ENCODE measurements at places on chromosomes 4 and X.

GRCh38 chr4:30952526-30953219 is 232.5 kb downstream of the PCDH7 start:
- no peak for DNase-seq

- no peak for DNase-seq
These were observed 3.9 kb downstream of the L1CAM start for GRCh38 chrX:153882086-153882498.

DNA sequence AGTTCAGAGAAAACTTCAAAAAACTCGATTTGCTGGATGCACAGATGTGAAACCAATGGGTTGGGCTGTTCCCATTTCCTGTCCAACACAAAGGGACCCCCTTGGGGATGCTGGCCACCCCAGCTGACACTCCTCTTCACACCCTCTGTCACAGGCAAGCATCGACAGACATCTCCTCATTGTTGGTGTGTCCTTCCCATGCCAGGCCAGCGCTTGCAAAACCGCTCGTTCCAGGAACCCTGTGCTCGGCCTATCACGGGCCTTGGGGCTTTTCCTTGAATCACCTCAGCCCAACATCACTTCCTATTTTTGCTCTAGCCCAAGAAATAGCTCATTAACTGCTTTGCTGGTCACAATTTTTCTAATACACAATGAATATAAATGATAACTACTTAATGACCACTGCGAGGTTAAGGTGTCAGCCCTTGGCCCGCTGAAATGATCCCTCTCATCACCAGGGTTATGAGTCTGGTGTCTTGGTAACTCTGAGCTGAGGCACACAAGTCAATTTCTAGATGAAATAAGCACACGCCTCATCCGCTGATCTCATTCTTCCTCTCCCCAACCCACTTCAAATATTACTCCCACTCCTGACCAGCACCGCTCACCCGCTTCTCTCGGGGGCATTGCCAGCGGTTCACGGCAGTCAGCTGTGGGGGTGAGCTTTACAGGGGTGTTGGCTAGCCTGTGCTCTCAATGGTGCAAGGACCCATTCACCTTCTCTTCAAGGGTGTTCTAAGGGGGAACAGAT is 32.3 kb downstream of the BCOR start:
- DNase-seq, result peak; percentile 15

DNA sequence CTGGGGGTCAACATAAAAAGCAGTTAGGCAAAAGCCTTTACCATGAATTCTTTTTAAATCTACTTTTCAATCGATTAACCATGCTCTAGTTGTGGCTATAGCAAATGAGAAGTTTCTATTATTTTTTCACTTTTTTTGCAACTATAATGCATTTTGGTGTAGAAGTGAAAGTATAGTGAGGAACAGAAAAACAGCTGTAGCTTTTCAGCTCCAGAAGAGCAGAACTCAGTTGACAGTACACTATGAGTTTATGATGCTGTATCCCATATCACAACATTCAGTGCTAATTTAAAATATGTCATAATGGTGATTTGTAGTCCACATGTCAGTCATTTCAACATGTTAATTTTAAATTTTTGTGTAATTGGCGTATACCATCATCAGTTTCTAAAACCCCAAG is 8.7 kb upstream of the MUC7 start:
- DNase-seq, result no peak

- DNase-seq, result no peak
These were observed 167.2 kb upstream of the WDR1 start for GRCh38 chr4:10283761-10284160.

DNA sequence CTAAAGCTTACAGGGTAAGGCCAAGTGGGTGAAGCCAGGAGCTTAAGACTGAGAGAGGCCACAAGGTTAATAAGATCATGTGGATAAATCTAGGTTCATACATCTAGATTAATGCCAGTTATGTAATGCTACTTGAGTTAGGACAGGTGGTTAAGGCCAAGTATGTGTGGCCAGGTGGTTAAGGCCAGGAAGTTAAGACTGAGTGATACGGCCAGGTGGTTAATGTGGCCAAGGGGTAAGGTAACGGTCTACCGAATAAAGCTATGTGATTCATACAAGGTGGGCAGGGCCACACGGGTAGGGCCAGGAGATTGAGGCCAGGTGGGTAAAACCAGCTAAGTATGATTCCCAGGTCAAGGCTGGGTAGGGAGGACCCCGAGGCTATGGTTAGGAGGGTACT is 223.0 kb downstream of the TACR3 start:
- DNase-seq, result no peak

DNA sequence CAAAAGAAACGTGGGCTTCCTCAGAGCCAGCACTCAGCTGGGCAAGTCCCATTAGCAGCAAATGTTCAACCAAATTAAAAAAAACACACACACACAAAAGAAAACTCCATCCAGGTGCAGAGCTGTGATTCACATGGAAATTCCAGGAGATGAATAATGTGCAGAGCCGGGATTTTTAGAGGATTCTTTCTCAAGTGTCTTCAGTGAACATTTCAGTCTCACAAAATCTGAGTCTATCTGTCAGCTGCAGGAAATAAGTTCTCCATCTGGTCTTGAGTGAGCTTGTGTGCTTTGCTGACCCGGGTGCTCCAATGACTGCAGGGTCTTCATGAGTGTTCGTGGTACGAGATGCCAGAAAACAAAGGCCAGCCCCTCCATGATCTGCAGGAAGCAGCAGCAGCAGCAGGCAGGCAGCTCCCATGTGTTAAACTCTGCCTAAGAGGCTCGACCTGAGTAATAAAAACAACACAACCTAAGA is 44.3 kb downstream of the RASGEF1B start:
- no peak for DNase-seq

DNA sequence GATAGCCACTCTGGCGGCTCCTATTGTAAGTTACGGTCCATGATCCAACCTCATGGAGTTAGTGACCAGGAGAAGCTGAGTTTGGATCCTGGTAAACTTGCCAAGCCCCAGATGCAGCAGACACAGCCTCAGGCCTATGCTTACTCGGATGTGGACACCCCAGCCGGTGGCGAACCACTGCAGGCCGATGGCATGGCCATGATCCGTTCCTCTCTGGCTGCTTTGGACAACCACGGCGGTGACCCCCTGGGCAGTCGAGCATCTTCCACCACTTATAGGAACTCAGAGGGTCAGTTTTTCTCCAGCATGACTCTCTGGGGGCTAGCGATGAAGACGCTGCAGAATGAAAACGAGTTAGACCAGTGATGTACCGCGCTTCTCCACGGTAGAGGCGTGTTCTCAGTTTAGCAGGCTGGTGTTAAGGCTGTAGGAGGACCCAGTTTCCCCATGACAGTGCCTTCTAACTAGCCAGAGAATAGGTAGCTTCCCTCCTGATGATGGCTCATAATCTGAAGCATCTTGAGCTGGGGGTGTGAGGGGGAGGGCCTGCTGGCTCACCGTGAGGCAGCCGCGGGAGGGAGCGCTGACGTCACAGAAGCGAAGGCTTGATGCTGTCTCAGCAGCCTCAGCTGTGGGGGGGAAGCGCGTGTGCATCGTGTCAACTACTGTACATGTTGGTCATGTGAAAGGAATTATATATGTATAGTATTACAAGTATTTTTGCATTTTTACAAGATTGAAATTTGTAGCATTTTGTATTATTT is 31.1 kb downstream of the ZBTB49 start:
- no peak for DNase-seq

- no peak for DNase-seq
These were observed 613 bp upstream of the ARSJ start for GRCh38 chr4:113979905-113980615.

GRCh38 chrX:27438937-27439336 is 24.2 kb downstream of the PPP4R3C start:
- DNase-seq, result no peak

GRCh38 chrX:12709047-12709446 is 82.2 kb upstream of the PRPS2 start:
- no peak for DNase-seq

GRCh38 chrX:8711401-8711800 is 20.5 kb downstream of the ANOS1 start:
- no peak for DNase-seq

DNA sequence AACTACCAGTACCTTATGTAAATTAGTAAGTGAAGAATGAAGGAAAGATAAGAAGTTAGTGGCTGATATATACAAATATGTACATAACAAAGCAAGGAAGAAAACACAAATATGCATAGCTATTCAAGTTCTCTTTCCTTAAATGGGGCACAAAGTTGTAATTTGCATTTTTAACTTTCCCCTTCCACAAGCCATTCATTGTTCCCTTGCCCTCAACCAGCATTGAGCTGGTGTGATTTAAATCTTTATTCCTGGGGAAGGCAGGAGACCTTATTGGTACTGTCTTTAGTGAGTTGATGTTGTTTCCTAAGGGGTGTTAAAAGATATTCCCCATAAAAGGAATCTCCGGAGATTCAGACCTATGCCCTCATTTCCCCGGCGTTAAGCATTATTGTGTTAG is 735.3 kb downstream of the PCDH18 start:
- no peak for DNase-seq

- no peak for DNase-seq
These were observed 33.5 kb upstream of the ELOVL6 start for GRCh38 chr4:110231869-110232268.

- DNase-seq, result no peak
These were observed 107.0 kb downstream of the PCDH18 start for GRCh38 chr4:137425281-137425680.

DNA sequence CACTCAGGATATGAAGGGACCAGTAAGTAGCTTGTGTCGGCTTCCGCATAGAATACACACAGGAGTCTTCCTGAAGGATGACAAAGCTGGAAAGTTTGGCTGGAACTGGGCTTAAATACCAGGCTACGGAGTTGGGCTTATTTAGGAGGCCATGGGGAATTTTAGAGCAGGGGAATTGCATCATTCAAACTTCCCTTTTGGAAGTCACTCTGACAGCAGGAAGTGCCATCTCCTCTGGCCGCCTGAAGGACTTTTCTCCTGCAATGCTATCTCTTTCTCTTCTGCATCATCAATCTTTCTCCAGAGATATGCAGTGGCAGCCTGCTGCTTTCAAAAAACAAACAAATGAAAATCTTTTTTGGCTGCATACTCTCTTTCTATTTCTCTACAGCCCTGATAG is 48.4 kb upstream of the PAK3 start:
- DNase-seq, result peak; percentile 1

GRCh38 chrX:133215747-133216146 is 2.4 kb downstream of the TFDP3 start:
- no peak for DNase-seq

DNA sequence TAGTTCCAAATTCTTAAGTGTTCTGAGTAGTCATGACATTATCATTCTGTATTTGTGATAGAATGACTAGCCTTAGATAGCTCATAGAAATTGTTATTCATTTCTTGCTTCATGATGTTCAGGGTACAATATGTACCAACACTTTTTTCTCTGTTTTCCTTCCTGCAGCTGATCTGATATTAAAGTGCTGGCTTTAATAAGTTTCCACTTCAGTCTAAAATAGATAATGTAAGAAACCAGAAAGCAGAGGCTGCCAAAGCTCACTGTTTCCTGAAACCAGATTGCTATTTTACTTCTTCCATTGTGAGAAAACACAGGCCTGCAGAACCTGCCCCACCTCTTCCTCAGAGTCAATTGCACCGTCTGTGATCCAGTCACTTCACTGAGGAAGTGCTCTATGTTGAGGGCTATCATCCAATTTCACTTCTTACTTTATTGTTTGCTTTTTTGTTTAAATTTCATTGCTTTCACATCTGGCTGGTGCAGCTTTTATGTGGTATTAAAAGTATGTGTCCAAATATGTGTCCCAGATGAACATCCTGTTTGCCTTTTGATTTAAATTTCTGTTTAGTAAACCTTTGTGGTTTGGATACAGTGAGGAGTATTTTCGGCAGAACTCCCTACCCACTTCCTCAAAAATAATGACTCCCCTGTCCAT is 652.1 kb downstream of the ANKRD50 start:
- DNase-seq, result peak; percentile 5

- no peak for DNase-seq
These were observed 128.5 kb downstream of the PPA2 start for GRCh38 chr4:105345358-105345757.

DNA sequence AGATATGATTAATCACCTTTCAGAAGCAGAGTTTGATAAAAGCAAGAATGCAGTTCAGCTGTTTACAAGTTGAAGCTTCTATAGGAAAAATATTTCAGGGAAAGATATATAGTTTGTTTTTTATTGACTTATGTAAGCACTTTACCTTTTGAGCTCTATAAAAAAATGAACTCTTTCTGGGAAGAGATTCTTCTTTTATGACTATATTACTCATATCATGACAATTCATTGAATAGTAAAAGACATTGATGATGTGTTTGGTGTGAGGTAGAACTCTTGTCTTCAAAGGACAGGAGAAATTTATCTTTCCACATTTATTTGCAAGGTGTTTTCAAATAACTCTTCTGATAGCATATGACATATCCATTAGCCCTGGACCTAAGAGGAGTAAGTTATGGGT is 156.6 kb downstream of the SLC4A4 start:
- DNase-seq, result no peak

DNA sequence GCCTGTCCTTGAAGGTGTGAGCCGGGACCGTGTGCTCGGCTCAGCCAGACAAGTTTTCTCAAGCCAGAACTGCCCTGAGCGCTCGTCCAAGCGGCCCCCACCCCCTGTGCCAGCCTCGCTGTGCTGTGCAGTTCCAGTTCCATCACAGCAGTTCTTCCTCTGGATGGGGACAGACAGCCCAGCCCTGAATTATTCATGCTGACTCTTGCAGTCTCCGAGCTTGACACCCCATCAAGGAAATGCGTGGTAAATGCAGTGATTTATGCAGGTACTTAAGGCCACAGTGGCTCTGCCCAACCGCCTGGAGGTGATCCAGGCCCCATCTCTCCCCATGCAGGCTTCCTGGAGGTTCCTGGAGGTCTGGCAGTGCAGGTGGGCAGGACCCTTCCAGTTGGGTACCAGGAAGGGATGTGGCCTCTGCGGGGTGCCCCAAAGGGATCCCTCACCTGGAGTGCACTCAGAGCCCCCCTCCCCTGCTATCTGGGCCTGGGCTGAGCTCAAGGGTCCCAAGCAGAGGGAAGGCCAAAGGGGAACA is 44.8 kb upstream of the HMX1 start:
- no peak for DNase-seq

DNA sequence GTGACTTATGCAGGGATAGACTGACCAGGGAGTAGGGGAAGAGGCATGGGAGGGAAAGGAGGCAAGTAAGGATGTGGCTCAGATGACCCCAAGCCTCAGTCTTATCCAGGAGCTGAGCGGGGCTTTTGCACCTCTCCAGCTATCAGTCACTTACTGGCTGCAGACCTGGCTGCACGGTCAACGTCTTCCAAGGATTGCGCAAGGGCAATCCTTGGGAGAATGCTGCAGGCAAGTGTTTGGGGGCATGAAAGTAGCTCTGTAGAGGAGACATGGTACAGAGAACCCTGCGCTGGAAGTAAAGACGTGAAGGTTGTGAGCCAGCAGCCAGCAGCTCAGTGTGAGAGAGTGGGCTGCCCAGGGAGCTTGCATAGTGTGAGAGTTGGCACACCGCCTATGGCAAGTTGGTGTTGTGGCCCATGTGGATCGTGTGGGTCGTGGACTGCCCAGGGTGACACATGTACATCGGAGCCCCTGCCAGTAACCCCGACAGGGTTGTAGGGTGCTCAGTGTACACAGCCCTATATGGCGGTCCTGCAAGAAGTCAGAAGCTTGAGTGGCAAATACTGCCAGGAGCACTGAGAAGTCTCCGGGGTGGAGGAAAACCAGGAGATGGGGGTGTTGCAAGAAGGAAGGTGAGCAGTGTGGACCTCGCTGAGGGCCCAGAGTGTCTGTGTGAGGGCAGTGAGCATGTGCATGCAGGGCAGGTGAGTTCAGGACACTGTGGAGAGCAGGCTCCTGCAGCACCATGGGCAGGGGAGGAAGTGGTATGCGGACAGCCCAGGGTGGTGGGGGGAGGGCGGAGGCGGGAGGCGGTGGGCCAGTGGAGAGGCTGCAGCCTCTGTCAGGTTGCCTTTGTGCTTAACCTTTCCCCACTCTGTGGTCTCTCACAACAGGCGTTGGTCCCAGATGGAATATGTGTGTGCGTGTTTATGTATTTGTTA is 50.9 kb downstream of the KIT start:
- DNase-seq, result no peak
